Pancreas (tissue), 10 donors: ENCODE measurements at places on chromosomes 3 and 15. TPM values are rescaled to one million over a fixed set of nuclear protein-coding genes. Genes with fewer than 3 reads are reported as not detected.

DNA sequence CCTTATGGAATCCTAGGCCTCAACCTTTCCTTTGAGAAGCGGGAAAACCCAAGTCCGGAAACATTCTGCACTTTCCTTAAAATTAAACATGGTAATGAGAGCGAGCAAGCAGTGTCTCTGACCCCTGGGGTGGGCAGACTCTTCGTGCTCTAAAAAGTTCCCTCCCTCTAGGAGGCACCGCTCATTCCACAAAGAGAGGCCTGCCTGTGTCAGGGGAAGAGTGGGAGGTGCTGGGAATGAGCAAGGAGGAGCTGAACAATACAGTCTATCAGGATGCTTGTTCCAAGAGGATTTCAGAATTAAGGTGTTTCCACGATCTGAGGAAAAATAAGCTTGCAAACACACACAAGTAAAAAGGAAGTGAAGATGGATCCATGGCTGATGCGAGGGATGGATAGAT, 6.0 kb upstream of the RLBP1 start:
- no peaks in the 10 kb centered on the region for H3K4me1 ChIP-seq
- H3K27me3 ChIP-seq = no peaks in the 10 kb centered on the region
- H3K36me3 ChIP-seq = no peaks in the 10 kb centered on the region
- H3K4me3 ChIP-seq = no peak overlapping the region

DNA sequence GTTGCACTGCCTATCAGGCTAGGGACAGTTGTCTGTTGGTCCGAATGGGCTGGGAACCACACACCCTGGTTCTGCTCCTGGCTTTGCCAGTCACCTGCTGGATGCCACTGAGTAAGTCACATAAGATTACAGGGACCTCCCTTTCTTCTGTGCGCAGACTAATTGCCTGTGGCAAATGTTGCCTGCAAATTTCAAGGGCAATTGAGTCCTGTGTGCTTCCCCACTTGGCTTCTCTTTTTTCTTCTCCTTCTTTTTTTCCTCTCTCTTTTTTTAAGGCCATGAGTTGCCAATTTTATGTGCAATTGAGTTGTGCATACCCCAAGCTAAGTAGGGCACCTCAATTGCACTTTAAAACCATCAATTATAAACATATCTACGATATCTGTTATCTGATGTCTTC, 963.4 kb downstream of the MCTP2 start:
- H3K4me3 ChIP-seq = no peak overlapping the region
- no peaks in the 10 kb centered on the region for H3K4me1 ChIP-seq
- no peaks in the 10 kb centered on the region for H3K36me3 ChIP-seq
- H3K27me3 ChIP-seq = no peaks in the 10 kb centered on the region
- no peak for DNase-seq
- no peak overlapping the region for H3K27ac ChIP-seq

- H3K36me3 ChIP-seq = no peaks in the 10 kb centered on the region
- H3K4me1 ChIP-seq = no peaks in the 10 kb centered on the region
- H3K27me3 ChIP-seq = no peaks in the 10 kb centered on the region
- no peak for DNase-seq
Measured at GRCh38 chr3:168116279-168116678, 20.6 kb upstream of the GOLIM4 start.

NOX5 gene
- total RNA-seq = not detected

DNA sequence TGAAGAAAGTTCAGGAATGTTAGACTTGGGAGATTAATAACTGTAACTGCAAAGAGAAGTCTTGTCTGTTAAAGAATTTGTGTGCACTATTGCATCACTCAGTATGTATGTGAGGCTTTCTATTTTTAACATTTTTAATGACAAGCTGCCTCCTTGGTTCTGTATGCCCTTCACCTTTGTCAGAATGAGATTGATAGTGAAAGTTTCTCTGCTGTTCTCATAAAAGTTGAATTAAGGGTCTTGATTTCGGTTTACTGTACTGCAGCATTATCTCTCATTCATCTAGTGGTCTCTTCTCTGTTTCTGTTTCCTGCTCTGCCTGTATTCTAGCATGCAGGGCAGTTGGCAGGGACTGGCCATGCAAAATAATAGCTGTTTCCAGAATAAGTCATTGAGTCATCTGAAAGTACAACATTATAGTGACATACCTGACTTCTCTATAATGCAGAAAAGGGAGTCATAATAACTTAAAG, 454.9 kb downstream of the IL5RA start:
- no peak overlapping the region for H3K4me3 ChIP-seq
- DNase-seq = no peak
- no peaks in the 10 kb centered on the region for H3K27me3 ChIP-seq
- H3K36me3 ChIP-seq = no peaks in the 10 kb centered on the region
- H3K4me1 ChIP-seq = no peaks in the 10 kb centered on the region

DNA sequence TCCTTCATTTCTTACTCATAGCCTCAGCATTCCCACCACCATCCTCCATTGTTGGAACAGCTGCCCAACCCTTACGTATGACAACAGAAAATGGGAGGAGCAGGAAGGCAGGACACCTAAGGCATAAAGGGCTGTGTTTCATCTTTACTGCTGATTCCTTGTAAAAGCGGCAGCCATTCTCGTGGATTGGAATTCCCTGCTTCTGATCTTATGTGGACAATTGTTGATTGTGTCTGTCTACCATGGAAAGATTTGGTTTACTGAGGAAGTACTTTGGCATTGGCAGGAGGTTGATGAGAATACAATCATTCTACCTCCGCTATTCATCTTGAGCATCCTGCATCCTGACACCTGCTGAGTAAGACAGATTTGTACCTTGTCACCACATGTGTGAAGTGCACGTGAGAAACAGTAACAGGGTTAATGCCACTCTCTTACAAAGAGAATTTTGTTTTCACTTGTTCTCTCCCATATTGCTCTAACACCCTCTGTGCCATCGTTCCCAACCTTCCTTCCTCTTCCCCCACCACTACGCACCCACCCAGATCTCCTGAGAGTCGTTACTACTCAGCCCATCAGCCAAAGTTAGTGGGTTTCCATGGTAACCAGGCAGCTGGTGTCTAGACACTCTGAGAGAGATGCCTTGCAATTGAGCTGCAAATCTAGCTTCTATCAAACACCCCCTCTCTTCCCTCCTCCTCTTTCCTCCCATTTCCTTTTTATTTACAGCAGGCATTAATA, 75.7 kb downstream of the GAP43 start:
- DNase-seq = no peak
- H3K4me3 ChIP-seq = no peak overlapping the region
- no peaks in the 10 kb centered on the region for H3K27me3 ChIP-seq
- H3K36me3 ChIP-seq = no peaks in the 10 kb centered on the region
